ENCODE measurements at places on chromosomes 4 and X. TPM values are rescaled to one million over a fixed set of nuclear protein-coding genes. Genes with fewer than 3 reads are reported as not detected.
A peak's percentile ranks its signal among the peaks of the same experiment; 100 is the strongest.

CCDC160 gene
- not detected for total RNA-seq

GRCh38 chr4:6183740-6184139 lies 16.6 kb downstream of the JAKMIP1 start:
- no peak for DNase-seq

C4orf51 gene
- total RNA-seq: not detected

DNA sequence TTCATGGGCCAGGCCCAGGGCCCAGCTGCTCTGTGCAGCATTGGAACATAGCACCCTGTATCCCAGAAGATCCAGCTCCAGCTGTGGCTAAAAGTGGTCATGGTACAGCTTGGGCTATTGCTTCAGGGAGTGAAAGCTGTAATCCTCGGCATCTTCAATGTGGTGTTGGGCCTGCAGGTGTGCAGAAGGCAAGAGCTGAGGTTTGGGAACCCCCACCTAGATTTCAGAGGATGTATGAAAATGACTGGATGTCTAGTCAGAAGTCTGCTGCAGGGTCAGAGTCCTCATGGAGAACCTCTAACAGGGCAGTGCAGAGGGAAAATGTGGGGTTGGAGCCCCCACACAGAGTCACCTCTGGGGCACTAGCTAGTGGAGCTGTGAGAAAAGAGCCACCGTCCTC lies 341.7 kb downstream of the PPP3CA start:
- no peak for DNase-seq

DNA sequence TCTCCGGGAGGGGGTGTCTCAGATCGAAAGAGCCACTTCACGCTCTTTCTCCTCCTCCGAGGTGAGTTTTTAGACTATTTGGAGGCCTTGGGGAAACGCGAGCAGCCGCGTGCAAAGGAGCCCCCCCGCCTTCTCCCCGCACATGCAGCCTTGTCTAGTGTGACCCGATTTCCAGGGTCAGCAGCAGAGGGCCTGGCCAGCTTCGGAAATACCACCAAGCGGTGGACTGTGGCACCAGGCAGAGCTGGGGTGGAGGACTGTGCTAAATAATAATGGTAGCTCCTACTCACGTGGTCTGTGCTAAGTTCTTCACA lies 79.3 kb upstream of the BCOR start:
- peak; percentile 4 for DNase-seq

GRCh38 chr4:1031956-1032795 lies 20.8 kb downstream of the FGFRL1 start:
- DNase-seq: no peak

- DNase-seq: no peak
These were observed at the start of gene ITM2A for GRCh38 chrX:79366873-79367749. TSS of gene ITM2A (minus strand) at chrX:79367334. CDS start at chrX:79367215, 119 bp downstream.

ABCG2 gene
- 2.2 TPM for total RNA-seq

DMD gene
- total RNA-seq: 29.0 TPM

GRCh38 chr4:183594823-183595222 lies 64.2 kb downstream of the RWDD4 start:
- no peak for DNase-seq
